ENCODE measurements at places on chromosomes 2 and 18. TPM values are rescaled to one million over a fixed set of nuclear protein-coding genes. Genes with fewer than 3 reads are reported as not detected.

CEP192 gene
- 34.8 TPM for total RNA-seq

ZNF521 gene
- 67.1 TPM for total RNA-seq

OXER1 gene
- 2.2 TPM for total RNA-seq

GALNT14 gene
- 1.5 TPM for total RNA-seq

SIX3 gene
- not detected for total RNA-seq

CYTIP gene
- total RNA-seq, result 0.84 TPM

DSG3 gene
- not detected for total RNA-seq

VWA3B gene
- 0.13 TPM for total RNA-seq

DRC1 gene
- 0.31 TPM for total RNA-seq

CAPN14 gene
- total RNA-seq, result 0.09 TPM

TUBA4A gene
- total RNA-seq, result 36.2 TPM

CABLES1 gene
- total RNA-seq, result 3.7 TPM

VWC2L gene
- total RNA-seq, result not detected

SLC16A14 gene
- total RNA-seq, result 4.2 TPM

DSG1 gene
- total RNA-seq, result not detected

CCDC148 gene
- 1.2 TPM for total RNA-seq

IL18RAP gene
- total RNA-seq, result 0.35 TPM

RFX8 gene
- 1.9 TPM for total RNA-seq

KCNG2 gene
- 0.44 TPM for total RNA-seq

FBXO41 gene
- total RNA-seq, result 0.09 TPM

SPHKAP gene
- 26.2 TPM for total RNA-seq
